ENCODE measurements at places on chromosomes 7 and 10.

DNA sequence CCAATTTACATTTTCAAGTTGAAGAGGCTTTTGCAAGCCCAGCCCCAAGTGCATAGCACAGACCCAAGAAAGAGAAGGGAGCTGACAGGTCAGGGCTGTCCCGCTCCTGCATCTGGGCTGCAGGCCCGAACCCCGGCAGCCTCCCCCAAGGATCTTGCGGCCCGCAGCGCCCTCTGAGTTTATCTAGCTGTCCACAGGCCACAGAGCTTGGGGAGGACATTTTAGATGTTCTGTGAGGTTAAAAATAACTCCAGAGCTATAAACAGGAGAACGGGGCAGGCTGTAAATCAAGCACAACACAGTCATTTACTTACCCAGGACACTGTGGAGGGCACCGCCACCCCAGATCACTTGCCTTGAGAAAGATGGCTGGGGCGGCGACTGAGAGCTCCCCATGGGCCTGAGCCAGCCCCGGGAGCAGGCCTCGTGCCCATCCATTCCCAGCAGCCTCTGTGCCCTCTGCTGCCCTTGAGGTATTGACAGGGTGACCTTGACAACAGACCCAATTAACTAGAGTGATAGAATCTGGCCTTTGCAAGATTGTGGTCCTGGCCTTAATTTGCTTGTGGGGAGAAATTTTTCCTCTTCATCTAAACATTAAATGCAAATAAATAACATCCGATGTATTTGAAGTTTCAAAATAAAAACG lies 563.0 kb downstream of the TCERG1L start:
- no peak for DNase-seq

DNA sequence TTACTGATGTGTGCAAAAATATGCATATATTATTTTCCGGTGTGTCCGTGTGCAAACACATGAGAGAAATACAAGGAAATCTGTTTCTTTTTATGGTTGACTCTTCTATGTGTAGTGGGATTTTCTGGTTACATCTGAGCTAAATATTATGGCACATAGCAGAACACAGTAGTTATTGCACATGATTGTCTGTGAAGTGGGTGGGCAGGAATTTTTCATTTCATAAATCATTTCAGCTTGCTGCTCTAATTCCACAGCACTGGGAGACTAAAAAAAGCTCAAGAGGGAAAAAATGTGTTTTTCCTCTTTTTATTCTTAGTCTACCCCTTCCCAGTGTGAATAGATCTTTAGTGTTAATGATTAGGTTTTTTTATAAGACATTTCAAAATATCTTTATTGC lies 197.9 kb downstream of the MBL2 start:
- no peak for DNase-seq

- no peak for DNase-seq
Measured at GRCh38 chr7:139370301-139370942, 10.7 kb downstream of the LUC7L2 start.

DNA sequence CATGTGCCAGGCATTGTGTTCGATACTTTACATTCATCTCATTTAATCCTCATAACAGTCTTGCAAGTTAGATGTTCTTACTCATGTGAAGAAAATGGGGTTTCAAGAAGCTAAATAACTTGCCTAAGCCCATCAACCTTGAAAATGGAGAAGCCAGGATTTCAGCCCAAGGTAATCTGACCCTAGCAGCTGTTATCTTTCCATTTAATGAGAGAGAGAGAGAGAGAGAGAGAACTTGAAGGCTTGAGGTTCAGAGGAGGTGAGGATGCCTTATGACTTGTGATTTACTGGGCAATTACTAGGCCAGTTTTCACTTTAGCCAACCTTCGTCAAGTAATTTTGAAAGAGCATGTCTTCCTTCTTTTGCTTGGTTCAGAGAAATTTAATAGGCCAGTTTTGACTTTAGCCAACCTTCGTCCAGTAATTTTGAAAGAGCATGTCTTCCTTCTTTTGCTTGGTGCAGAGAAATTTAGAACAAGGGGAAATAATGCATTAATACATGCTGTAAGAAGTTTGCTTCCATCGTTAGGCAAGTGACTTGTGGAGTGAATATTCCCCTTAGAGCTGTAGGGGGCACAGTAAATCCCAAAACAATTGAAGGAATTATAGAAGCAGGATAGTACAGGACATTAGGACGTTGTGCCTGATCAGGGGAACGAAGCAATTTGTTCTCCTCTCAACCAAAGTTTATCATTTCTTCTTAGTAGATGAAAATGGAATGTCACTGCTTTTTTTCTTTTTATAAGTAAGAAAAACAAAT lies 143.0 kb upstream of the BMPER start:
- no peak for DNase-seq

DNA sequence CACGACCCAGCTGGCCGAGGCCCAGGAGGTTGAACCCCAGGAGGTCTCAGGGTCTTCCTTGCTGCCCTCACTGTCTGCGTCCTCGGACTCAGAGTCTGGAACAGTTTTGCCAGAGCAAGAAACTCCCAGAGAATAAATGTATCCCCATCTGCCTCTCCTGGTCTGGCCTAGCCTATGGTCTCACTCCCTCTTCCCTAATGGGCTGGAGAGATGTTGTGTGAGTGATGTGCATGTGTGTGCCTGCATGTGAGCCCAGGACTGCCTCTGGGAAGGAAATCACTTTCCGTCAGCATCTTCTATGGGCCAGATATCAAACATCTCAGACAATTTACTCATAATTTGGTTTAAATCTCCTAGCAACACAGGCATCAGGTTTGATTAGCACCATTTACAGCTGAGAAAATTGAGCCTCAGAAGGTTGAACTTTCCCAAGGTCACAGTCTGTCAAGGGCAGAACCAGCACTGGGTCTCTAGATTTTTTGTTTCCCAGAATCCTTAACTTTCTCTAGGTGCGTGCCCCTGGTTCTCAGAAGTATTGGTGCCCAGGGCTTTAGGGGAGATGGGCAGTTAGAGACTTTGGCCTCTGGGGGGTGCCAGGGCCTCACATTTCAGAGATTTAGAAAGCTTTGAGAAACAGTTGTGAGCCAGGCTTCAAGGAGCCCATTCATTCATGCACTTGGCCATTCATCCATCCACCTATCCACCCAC lies 4.9 kb downstream of the TMEM270 start:
- no peak for DNase-seq

DNA sequence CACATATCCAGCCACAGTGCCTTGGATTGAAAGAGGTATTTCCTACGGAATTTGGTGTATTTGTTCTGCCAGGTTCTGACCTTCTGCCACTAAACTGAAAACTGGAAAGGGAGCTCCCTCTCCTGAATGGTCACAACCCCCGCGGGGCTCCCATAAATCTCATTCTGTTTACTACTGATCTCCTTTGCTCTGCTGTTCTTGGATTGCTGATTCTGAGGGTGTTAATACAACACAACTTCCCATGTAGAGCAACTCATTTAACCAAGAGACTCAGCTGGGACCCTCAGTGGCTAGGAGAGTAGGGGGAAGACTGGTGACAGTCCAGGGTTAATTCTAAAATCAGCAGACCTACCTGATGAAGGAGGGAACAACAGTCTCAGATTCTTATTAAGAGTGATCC lies 662.9 kb downstream of the INHBA start:
- no peak for DNase-seq

DNA sequence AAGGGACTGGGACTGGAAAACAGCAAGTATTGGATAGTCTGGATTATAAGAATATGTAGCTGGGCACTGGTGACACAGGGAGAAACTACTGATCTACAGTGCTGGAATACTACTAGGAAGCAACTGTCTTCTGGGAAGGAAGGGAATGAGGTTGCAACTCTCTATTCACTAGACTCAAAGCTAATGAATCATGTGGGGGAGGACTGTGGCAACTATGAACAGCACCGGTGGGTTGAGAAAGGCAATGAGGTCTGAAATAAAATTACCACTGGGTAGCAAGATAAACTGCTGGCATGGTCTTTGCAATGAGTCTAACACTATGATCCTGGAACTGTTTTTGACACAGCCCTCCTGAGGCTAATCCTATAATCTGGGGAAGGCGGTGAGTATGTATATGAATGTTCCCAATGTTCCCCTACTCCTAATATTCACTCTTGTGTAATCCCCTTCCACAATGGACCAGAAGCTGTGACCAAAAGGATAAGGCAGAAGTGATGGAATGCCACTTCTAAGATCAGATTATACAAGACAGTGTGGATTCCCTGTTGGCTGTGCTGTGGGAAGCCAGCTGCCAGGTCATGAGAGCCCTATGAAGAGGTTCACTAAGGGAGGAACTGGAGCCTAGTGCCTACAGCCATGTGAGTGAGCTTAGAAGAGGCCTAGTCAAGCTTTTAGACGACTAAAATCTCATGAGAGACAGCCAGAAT lies 101.3 kb upstream of the DNAJB12 start:
- no peak for DNase-seq

DNA sequence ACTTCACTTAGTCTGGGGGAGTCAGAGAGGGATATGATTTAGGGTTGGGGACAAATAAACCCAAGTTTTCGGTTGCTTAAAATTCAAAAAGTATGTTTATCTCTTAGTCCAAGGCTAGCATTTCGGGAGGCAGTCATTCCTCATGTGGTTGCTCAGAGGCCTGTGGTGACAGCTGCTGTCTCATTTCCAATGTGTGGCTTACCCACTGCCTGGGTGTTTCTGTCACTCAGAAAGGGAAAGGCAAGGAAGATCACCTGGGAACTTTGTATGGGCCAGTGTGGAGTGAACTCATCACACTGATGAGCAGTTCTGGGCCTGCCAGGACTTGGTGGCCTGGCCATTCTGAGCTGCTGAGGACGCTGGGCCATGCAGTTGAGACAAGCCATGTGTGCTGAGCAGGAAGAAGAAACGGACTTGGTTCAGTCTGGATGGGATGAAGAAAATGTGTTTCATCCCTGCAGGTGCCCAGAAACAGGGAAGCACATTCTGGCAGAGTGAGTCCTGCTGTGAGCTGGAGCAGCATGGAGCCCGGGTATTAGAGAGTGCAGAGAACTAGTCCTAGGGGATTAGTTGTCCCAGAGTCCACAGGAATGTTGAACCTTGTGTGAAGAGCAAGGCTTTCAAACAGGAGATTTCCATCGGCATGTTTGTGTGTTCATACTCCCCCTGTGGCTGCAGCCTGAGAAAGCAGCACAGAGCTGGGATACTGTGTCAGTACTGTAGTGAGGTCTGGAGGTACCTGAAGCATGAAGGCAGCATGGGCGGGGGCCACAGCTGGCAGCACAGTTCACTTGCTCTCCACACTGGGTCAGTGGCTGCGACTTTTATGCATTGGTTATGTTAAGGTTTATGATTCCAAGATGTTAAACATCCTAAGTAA lies 211.1 kb upstream of the IGFBP3 start:
- DNase-seq = no peak

GRCh38 chr10:99387541-99387940 lies 42.9 kb downstream of the GOT1 start:
- no peak for DNase-seq

GRCh38 chr10:33115738-33116719 lies 158.0 kb upstream of the ITGB1 start:
- no peak for DNase-seq

DNA sequence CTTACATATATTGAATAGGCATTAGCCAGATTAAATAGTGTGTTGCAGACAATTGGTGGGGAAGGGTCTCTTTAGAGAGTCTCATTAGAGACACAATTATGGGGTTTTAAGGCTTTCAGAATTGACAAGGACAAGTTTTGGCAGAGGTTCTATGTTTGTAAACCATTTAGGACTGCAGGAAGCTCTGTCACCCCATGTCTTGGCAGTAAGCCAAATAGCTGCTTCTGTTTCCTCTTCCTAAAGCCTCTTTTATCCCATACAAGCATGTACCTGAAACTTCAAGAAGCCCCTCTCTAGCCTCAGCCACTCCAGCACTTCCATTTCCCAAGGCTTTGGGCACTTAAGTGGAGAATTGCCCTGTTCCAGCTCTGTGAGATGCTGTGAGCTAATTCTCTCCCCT lies 21.8 kb upstream of the LRRC4 start:
- no peak for DNase-seq

DNA sequence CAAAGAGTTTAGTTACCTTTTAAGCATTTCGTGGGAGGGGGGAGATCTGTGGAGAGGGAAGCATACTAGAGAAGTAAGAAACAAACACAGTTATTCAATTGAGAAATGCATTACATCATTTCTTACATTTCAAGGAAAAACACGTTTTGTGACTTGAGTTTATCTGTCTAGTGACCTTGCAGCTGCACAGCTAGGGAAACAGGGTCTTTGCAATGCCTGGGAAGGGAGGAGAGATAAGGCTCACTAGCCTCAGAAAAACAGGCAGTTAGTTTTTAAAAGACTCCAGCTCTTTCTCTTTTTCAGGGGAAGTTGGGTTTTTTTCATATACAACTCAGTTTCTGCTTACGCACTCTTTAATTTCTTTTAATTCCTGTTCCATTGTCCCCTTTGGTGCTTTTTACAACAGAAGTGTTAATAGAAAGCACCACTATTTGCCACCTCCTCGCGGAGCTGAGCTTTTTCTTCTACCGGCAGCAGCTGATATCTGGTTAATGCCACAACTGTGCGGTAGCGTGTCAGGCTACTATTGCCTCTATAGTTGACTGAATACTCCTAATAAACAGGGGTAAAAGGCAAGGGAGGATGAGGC lies 5.6 kb downstream of the CYP3A43 start:
- DNase-seq = no peak

GRCh38 chr10:96420228-96421009 lies 61.6 kb upstream of the OPALIN start:
- DNase-seq = no peak

- no peak for DNase-seq
Measured at GRCh38 chr7:77254915-77255314, 55.3 kb upstream of the FGL2 start.

DNA sequence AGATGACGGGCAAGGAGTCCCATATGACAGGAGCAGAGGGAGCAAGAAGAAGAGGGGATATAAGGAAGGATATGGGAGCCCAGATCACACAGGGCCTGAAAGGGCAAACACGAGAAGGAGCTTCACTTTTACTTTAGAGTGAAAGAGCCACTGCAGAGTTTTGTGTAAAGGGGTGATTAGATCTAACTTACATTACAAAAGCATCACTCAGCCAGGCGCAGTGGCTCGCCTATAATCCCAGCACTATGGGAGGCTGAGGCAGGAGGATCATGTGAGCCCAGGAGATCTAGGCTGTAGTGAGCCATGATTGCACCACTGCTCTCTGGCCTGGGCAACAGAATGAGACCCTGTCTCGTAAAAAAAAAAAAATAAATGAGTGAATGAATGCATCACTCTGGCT lies 91.1 kb downstream of the MPP7 start:
- DNase-seq = no peak

- no peak for DNase-seq
Measured at GRCh38 chr7:101681170-101682007, 52.3 kb upstream of the MYL10 start.

DNA sequence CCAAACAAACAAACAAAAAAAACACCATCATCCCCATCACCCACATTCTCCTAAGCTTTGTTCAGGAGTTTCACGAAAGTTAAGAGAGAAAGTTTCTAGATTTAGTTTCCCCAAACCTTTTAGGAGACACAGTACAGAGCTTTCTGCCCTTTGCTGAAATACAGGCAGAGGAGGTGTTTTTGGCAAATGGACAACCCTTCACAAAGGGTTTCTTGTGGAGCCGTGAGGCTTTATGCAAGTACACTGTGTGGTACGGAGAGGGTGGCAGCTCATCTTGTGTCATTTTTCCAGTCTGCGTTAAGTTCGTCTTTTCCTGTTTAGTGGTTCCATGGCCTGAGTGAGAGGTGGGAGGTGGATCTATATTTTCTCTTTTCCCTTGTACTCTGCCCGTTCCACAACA lies 215.5 kb upstream of the PRKCQ start:
- no peak for DNase-seq

GRCh38 chr10:119651514-119652360 lies 557 bp downstream of the BAG3 start:
- no peak for DNase-seq
